ENCODE measurements at places on chromosomes 4 and X.
A peak's percentile ranks its signal among the peaks of the same experiment; 100 is the strongest.

DNA sequence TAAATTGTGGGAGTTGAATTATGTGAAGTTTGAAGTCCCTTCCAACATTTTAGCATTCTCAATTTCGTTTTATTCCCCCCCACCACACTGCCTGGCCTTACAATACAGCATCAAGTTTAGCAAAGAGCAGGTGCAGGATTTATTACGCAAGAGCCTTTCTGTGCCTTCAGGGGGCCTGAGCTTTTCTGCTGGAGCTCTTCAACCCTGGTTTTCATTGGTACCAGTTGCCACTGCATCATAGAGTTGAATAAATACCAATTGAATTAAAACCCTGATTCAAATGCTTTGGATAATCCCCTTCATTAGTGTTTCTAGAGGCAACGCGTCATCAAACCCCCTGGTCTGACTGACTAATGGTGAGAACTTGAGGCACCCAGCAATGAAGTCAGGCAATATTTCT is 43.6 kb upstream of the KIT start:
- no peak for DNase-seq

- no peak for DNase-seq
Measured at GRCh38 chrX:10197279-10198210, 40.8 kb downstream of the CLCN4 start.

- peak; percentile 46 for DNase-seq
Measured at GRCh38 chr4:185039508-185040273, 21.4 kb downstream of the HELT start.

- no peak for DNase-seq
Measured at GRCh38 chrX:151712253-151712652, 3.6 kb upstream of the FATE1 start.

GRCh38 chr4:139844057-139844456 is 178.4 kb downstream of the MGST2 start:
- DNase-seq: no peak

- no peak for DNase-seq
Measured at GRCh38 chrX:46310815-46311497, 234.3 kb downstream of the ZNF674 start.

DNA sequence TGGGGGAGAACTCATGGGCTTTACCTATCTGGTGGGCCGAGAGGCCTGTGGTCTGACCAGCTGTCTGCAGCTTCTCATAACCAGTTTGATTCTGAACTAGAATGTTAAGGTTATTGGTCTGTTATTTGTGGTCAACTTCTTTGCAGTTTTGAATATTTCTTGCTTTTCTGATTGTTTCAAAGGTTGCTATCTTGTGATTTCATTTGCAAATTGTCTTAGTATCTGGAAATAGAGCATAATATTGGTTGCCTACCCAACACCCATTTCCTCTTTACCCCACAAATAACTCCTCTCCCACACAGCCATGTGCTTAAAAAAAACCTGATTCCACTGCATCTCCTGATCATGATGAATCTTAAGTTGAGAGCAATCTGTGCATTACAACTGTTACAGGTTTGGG is 39.1 kb upstream of the BMP2K start:
- no peak for DNase-seq

DNA sequence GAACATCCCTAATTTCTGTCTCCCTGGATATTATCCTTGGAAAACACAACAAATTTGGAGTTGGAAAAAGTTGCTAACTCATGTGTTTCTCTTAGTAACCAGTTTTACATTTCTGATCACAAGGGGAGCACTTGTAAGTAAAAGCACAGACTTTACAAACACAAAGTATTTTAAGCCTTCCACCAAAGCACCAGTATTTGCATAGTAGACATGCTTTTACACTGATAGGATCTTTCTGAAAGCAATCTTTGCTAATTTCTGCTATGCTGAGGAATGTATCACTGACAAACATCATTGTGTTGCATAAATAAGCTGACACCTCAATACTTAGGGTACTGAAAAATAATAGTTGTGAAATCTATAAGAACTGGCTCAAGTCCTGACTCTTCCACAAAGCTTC is 100.6 kb downstream of the MID1 start:
- DNase-seq: no peak
